Left renal pelvis (tissue), 4 donors: ENCODE measurements at places on chromosomes 3 and 15.

DNA sequence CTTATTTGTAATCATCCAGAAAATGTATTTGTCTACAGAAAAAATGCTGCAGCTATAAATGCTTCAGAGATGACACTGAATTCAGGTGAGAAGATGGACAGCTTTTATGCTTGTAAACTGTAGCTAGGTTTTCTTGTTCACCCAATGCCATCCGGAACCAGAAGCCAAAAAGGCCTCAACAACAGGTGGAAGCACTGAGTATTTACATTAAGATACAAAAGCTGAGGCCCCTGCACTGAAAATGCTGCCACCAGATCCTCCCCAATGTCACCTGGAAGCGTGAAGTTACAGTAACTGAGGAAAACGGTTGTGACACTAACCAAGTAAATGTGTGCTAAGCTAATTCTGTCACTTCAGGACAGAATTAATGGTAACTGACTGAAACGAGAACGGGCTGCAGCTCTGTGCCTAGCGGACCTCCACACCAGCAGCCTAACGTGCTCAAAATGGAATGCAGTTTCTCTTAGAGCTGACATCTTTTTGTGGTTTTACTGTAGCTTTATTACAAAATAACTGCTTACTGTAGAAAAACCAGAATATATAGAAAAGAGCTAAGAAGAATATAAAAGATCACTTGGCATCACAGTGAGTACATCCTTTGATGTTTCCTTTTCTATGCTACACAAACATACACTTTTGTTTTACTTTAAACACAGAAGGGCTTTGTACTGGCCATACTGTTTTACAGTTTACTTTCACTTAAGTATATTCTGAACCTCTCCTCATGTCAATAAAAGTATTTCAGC is 7.6 kb downstream of the CHSY1 start:
- DNase-seq, result no peak

DNA sequence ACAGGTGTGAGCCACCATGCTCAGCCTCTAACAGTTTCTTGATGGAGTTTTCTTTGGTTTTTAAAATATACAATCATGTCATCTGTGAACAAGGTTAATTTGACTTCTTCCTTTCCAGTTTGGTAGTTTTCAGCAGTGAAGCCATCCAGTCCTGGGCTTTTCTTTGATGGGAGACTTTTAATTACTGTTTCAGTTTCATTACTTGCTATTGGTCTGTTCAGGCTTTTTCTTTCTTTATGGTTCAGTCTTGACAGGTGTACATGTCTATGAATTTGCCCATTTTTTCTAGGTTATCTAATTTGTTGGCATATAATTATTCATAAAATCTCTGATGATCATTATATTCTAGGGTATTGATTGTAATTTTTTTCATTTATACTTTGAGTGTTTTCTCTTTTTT is 36.8 kb downstream of the PFN2 start:
- DNase-seq, result no peak

- DNase-seq, result no peak
Observed at GRCh38 chr3:124064050-124064449, 72.1 kb upstream of the ROPN1 start.

DNA sequence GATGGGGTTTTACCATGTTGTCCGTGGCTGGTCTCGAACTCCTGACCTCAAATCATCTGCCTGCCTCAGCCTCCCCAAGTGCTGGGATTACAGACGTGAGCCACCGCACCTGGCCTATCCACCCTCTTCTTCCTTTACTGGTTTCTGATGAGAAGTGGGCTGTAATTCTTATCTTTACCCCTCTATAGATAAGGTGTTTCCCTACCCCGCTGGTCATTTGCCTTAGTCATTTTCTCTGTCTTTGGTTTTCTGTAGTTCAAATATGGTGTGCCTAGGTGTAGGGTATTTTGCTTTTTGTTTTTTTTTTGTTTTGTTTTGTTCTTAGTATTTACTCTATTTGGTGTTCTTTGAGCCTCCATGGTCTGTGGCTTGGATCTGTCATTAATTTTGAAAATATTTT is 41.3 kb downstream of the APBA2 start:
- DNase-seq, result no peak

DNA sequence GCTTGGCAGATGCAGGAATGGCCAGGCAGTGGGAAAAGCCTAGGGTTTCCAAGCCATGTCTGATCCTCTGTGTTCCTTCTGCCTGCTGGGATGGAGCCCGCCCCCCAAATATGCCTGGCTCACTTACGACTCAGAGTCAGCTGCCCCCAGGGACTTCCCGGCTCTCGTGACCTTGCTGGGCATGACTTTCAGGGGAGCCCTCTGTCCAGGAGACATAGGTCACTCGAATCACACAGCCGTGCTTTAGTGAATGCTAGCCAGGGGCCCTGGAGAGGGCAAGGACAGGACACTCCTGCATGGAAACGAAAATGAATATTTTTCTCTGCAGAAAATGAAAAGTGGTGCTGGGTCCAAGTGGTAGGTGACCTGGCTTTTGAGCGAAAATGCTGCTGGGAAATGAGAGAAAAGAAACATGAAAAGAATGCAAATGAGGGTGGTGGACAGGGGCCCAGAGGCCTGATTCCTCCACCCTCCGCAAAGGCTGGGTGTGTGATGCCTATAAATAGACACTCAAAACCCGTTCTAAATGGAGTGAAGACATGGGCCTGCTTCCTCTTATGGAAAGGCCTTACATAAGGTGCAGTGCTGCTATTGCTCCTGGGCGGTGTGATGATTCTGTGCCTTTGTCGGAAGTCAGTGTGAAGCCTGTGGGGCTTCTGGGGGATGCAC is 107.4 kb downstream of the APBA2 start:
- DNase-seq, result no peak

- DNase-seq, result no peak
Observed at GRCh38 chr3:42210726-42211125, 55.3 kb downstream of the CCK start.

DNA sequence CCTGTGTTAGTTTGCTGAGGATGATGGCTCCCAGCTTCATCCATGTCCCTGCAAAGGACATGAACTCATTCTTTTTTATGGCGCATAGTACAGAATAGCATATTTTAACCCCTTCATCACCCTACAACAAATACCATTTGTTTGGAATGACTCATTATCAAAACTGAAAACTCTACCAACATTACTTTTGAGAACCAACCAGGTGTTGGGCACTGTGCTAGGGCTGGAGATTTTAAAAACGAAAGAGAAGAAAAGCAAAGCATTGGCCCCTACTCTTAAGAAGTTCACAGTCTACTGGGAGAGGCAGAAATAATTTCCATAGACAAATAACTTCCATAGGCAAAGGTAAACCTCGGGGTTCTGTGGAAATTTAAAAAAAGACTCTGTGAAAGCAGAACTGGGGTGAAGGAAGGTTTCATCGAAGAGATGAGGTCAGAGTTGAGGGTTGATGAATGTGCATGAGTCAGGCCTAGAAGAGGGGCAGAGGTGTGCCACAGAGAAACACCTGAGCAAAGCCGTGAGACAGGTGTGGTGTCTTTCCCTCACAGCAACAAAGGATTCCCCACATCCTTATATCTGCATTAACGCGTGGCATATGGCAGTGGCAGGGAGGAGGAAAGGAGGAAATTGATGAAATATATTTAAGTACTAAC is 51.0 kb downstream of the MCF2L2 start:
- DNase-seq, result no peak

GRCh38 chr3:144516026-144516425 is 544.4 kb downstream of the DIPK2A start:
- no peak for DNase-seq
